AG08395 (cell line): ENCODE measurements at places on chromosomes 6 and 20.
A peak's percentile ranks its signal among the peaks of the same experiment; 100 is the strongest.

DNA sequence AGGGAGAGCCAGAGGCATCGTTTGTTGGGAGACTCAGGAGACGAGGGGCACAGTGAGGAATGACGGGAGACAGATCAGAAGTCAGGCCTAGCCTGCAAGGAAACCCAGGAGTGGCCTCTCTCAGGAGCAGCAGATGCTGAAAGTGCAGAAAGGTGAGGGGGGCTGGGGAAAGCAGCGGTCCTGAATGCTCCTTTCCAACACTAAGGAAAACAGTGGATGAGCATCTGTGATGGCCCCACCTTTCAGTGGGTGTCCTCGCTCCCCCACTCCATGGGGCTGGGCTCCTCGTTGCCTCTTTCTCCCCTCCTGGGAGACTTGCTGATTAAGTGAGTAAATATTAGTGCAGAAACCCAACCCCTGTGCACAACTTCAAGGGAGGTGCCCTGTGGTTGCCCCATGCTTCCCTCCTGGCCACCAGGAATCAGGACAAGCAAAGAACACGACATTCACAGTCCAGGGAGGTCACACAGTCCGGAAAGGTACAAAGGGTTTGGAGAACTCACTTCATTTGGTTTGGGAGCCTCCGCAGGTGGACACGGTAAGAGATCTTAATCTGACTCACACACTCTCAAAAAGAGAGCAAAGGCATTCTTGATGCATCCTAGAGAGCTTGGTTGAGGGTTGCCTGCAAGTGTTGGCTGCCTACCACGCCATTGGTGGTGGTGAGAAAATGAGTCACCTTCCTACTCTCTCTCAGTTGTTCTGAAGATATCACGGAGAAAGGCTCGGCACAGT is 9.7 kb upstream of the BPIFB1 start:
- no peak for DNase-seq

DNA sequence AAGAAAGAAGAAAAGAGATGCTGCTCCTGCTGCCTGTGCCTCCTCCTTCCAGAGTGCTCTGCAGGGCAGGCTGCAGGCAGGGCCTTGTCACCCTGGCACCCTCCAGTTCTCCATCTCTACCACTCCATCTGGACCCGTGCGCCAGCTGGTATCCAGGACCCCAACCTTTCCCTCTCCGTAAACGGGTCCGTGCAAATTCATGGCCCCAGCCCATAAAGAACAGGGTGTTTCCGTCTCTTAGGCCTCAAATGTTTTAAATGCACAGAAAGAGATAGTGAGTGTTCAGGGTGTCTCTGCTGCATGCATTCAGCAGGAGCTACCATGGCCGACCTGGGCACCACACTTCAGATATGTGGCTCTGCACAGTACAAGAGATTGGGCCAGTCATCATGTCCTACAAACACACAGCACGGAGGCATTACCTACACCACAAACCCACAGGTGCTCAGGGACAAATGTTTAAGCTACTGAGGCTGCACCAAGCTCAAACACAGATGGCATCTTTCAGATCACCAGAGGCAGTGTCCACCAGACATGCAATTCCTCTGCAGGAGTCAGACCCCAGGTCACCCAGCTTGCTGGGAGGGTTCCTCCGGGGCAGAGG is 258.1 kb downstream of the DLL1 start:
- no peak for DNase-seq

- no peak for DNase-seq
Measured at GRCh38 chr20:43331906-43332305, 125.8 kb upstream of the SRSF6 start.

- no peak for DNase-seq
Measured at GRCh38 chr20:62228982-62229545, 9.0 kb upstream of the HRH3 start.

GRCh38 chr6:16909658-16910360 is 148.5 kb upstream of the ATXN1 start:
- DNase-seq: peak; percentile 70

GRCh38 chr20:34629342-34629741 is 47.5 kb downstream of the PIGU start:
- DNase-seq: no peak
